ENCODE measurements at places on chromosomes 3 and 15.

DNA sequence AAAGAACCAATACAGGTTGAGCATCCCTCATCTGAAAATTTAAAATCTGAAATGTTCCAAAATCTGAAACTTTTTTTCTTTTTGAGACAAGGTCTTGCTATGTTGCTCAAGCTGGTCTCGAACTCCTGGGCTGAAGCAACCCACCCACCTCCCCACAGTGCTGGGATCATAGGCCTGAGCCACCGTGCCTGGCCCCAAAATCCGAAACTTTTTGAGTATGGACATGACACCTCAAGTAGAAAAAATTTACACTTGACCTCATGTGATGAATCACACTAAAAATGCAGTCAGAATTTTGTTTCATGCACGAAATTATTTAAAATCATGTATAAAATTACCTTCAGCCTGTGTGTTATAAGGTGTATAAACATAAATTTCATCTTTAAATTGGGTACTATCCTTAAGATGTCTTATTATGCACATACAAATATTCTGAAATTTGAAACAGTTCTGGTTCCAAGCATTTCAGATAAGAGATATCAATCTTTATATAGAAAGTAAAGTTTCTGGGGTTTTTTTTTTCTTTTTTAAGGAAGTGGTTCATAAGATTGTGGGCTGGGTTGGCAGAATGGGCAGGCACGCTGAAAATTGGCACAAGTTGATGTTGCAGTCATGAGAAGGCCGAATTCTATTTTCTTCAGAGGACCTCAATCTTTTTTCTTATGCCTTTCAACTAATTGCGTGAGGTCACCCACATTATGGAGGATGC is 72.5 kb downstream of the SPRED1 start:
- DNase-seq = no peak

GRCh38 chr3:43810797-43811196 is 120.1 kb downstream of the ABHD5 start:
- DNase-seq = no peak

DNA sequence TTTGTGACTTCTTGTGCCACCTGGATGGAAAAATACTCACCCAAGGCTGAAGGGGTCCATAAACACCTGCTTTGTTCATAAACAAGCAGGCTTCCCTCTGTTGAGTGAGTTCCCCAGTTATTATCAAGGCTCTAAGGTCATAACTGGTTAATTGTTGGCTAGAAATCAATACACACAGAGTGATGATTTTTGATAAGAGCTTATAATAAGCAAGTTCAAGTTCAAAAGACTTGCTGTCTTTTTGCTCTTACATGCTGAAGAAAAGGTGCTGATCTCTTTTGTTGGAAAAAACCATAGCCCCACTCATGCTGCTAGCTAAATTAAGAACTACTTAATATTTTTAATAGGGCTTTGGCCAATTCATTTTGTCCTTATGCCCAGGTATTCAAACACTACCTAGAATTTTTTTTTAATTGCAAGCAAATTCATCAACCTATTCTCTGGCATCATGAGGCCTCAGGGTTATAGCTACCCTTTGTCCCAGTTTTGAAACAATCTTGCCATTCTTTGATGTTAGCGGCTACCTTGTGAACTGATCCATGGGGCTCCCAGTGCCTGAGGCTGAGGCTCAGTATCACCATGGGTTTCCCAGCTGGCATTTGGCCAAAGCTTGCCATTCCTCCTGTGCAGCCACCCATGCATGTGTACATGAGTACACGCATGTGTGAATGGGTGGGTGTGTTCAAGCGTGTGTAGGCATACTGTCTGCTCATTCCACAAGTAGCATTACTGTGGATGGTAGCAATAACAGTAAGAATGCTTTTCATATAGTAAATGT is 127.6 kb upstream of the LPP start:
- no peak for DNase-seq

- DNase-seq = no peak
These were observed 84.2 kb upstream of the GOLGA6L4 start for GRCh38 chr15:84151205-84151931.

DNA sequence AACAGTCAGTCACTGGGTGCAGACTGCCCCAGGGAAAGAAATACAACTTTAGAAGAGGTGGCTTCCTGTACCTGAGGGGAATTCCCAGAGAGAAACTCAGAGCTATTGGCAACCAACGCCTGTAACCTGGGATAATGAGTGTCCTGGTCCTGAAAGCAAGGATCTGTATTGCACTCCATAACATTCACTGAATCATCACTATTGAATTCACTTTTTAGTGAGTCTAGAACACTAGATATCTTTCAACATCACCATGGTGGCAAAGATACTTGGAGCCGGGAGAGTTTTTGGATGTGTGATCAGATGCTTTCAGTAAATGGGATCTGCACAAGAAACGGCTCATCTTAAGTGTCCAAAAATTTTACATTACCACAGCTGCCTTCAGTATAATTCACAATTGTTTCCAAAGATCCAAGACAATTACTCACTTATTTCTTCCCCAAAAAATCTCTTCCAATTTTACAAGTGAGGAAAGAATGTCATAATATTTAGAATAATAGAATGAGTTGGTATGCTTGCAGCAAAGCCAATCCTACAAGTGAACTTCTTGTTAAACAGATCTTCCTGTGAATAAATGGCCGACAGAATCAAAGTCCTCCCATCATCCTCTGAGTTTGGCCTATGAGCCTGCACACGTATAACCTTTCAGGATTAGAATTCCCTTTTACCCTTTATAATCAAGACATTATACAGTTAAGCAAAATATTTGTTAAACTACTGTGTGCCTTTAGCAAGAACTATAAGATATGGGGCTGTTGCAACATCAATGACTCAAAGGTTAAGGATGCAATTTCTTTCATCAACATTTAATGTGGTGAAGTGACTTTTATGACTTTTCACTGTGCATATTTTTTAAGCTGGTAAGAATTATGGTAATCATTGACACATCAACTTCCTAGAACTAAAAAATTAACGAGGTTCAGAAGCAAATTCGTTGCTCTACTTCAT is 243.3 kb upstream of the COL8A1 start:
- DNase-seq = no peak

DNA sequence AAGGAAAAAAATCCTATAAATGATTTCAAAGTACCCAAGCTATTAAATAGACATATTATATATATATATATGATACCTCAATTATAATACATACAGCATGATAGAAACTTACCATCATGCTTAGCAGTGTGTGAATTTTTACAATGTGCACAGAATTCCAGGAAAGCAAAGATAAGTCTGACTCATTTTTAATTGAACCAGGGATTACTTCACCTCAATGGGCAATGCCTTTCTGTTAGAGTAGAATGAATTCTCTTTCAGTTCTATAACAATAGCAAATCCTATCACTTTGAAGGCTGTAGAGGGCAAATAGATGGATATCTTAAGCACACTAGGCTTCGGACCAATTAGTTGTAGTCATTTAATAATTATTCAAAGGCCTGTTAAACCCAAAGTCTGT is 54.8 kb upstream of the P3H2 start:
- no peak for DNase-seq

GRCh38 chr3:187743195-187744141 is 1.8 kb downstream of the BCL6 start:
- DNase-seq = no peak

DNA sequence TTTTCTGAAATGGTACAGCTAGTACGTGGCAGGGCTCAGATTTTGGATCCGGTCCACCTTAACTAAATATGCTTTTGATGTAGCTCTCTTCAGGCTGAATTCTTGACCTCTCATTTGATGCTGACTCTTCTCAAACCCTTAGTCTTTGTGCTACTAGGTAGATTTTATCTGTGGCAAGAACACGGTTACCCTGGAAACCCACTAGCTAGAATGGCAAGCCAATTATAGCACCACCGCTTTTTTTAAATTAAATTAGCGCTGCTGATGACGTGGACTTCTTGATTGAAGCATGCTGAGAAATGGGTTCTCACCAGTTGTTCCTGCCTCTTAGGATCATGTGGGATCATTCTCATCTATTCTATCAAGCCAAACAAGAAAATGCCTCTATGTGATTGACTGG is 421.5 kb downstream of the LPP start:
- no peak for DNase-seq

DNA sequence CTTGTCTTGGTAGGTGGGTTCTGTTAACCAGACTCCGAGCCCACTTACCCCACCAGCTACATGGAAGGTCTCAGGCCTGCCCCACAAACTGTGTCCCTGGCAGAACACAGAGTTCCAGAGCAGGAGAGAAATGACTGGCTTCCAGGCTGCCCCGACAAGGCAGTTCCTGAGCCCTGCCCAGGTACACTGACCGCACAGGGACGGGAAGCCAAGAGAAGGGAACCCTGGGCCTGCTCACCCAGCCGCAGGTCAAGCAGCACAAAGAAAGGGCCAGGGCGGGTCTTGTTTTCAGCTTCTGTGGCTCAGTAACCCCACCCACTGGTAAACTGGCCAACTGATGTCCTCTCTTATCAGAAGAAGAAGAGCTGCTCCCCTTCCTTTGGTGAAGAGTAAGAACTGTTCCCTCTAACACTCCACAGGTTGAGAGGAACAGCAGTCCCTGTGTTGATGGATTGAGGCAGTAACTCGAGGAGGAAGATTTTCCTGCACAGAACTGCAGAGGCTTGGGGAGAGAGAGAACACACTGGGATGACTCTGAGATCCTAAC is 68.4 kb downstream of the CRTC3 start:
- peak; percentile 54 for DNase-seq
